GM23338 (cell line): ENCODE measurements at places on chromosomes 7 and 10. TPM values are rescaled to one million over a fixed set of nuclear protein-coding genes. Genes with fewer than 3 reads are reported as not detected.

DNA sequence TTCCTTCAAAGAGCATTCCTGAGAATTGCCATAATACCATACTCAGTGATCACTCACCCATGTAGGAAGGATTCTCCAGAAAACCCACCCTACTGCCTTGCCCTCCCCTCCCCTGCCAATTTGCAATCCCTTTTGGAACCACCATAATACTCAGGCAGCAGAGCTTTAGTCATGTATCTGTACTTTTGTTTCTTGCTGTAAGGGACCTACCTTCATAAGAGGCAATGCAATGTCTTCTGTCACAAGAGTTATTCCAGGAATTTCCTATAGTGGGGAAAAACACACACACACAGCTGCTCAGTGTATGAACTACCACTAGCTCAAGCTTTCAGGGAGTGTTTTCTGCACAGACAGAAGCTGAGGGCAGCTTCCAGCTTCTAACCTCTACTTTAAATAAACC lies 67.0 kb downstream of the GSAP start:
- DNase-seq = no peak

GRCh38 chr10:72254813-72255568 lies 18.7 kb upstream of the DDIT4 start:
- peak; percentile 87 for DNase-seq

GRCh38 chr7:23207021-23207420 lies 25.2 kb downstream of the NUP42 start:
- no peak for DNase-seq

POM121 gene
- 37.1 and 39.8 TPM in 2 replicates for total RNA-seq
